ENCODE measurements at places on chromosomes 3 and 15. TPM values are rescaled to one million over a fixed set of nuclear protein-coding genes. Genes with fewer than 3 reads are reported as not detected.

DNA sequence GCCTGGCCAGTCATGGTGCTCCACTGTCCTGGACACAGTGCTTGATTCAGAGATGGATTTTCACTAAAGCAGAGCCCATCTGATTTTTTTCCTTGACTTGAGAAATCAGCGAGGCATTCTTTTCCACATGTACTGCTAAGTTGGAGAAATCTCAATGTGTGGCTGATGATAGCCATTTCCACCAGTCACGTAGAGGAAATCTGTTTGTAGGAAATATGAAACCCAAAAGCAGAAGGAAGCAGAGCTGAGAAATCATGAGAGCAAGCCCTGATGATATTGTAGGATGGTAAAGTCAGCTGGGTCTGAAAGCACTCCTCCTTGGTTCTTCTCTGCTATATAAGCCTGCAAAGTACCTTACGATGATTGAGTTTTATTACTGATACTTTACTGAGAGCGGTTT lies 1233.4 kb downstream of the ROBO2 start:
- no peaks in the 10 kb centered on the region for H3K36me3 ChIP-seq
- no peaks in the 10 kb centered on the region for H3K27me3 ChIP-seq
- no peak overlapping the region for H3K4me3 ChIP-seq
- no peak overlapping the region for H3K27ac ChIP-seq
- DNase-seq: no peak
- H3K4me1 ChIP-seq: no peaks in the 10 kb centered on the region

DNA sequence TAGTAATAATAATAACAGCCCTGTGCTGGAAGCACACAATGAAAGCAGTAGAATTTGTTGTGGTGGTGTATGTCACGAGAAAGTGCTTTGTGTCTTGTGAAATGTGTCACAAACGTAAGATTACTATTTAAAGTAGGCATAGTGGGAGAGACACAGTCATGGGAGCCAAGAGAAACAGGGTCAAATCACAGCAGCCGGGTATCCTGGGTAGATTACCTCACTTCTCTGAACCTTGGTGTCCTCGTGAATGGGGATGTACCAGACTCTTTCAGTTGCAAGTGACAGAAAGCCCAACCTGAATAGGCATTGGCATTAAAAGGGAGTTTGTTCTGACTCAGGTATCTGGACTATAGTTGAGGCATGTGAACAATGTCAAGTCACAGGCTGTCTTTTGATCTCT lies 29.1 kb upstream of the SRGAP3 start:
- DNase-seq: no peak
- H3K36me3 ChIP-seq: no peaks in the 10 kb centered on the region
- no peak overlapping the region for H3K4me3 ChIP-seq
- no peaks in the 10 kb centered on the region for H3K4me1 ChIP-seq

DNA sequence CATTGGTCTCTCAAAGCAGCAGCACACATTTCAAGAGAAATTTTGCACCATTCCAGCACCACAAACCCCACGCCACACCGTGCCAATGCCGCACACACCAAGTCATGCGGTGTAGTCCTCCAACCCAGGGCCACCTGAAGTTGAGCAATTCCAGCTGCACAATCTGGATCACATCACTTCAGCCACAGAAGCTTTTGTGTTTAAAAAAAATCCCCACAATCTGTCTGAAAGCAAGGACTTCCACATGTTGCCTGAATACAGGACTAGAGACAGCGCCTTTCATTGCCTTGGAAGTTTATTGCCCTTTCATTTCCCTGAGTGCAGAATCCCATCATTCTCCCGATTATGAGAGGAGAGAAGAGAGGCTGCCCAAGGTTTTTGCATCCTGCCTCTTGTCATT lies 175.6 kb upstream of the BCL6 start:
- no peak for DNase-seq
- no peaks in the 10 kb centered on the region for H3K27me3 ChIP-seq
- peak overlapping the region; percentile 97 for H3K27ac ChIP-seq
- no peak overlapping the region for H3K4me3 ChIP-seq

- no peak for DNase-seq
- H3K4me1 ChIP-seq: peaks cover 5% of the 10 kb centered on the region
- H3K36me3 ChIP-seq: no peaks in the 10 kb centered on the region
- no peak overlapping the region for H3K4me3 ChIP-seq
- H3K27ac ChIP-seq: no peak overlapping the region
- H3K27me3 ChIP-seq: no peaks in the 10 kb centered on the region
Observed at GRCh38 chr3:13583251-13584180, 34.6 kb downstream of the FBLN2 start.

DNA sequence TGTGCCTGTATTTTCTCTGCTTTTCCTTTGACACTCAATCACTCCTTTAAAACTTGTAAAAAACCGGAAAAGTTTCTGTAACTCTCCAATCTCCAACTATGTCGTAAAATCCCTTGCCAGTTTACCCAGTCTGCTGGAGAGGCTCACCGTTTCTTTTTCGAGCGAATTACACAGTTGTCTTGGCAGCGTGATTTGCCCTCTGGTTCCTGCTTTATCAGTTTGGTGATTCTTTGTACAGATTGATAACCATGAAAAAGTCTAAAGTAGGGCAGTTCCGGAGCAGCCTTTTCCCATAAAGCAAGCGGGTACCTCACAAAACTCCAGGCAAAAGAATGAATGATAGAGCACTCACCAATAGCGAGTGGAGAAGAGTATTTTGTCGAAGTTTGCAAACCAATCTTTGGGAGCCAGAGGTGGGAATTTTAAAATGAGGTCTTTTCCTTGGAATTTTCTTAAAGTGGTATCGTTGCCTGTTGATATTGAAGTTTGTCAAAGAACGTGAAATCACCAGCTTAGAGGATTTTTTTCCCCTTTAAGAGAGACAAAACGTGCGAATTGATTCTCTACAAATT lies at the start of gene TTC23:
Gene TTC23 (minus strand): TSS at position 312 of the 572 bp plus-strand sequence. CDS start 20,869 bp downstream, outside the sequence.
- H3K27me3 ChIP-seq: no peaks in the 10 kb centered on the region
- no peak for DNase-seq
- H3K27ac ChIP-seq: no peak within 1 kb of the TSS
- peak within 1 kb of the TSS; percentile 89 for H3K4me3 ChIP-seq
- H3K4me1 ChIP-seq: peaks cover 28% of the 10 kb centered on the region
- H3K36me3 ChIP-seq: peaks cover 4% of the 10 kb centered on the region

GRCh38 chr3:133820129-133820528 lies 14.5 kb downstream of the SRPRB start:
- no peaks in the 10 kb centered on the region for H3K27me3 ChIP-seq
- no peak for DNase-seq
- peaks cover 39% of the 10 kb centered on the region for H3K36me3 ChIP-seq
- H3K4me3 ChIP-seq: no peak overlapping the region

- no peaks in the 10 kb centered on the region for H3K4me1 ChIP-seq
- DNase-seq: no peak
- no peak overlapping the region for H3K27ac ChIP-seq
- no peak overlapping the region for H3K4me3 ChIP-seq
- H3K27me3 ChIP-seq: peaks cover 3% of the 10 kb centered on the region
- peaks cover under 1% of the 10 kb centered on the region for H3K36me3 ChIP-seq
Observed at GRCh38 chr3:25711090-25711489, 46.4 kb upstream of the TOP2B start.

- H3K36me3 ChIP-seq: no peaks in the 10 kb centered on the region
- no peak overlapping the region for H3K4me3 ChIP-seq
- H3K4me1 ChIP-seq: no peaks in the 10 kb centered on the region
- DNase-seq: no peak
Observed at GRCh38 chr3:5846261-5846660, 658.8 kb downstream of the EDEM1 start.

DNA sequence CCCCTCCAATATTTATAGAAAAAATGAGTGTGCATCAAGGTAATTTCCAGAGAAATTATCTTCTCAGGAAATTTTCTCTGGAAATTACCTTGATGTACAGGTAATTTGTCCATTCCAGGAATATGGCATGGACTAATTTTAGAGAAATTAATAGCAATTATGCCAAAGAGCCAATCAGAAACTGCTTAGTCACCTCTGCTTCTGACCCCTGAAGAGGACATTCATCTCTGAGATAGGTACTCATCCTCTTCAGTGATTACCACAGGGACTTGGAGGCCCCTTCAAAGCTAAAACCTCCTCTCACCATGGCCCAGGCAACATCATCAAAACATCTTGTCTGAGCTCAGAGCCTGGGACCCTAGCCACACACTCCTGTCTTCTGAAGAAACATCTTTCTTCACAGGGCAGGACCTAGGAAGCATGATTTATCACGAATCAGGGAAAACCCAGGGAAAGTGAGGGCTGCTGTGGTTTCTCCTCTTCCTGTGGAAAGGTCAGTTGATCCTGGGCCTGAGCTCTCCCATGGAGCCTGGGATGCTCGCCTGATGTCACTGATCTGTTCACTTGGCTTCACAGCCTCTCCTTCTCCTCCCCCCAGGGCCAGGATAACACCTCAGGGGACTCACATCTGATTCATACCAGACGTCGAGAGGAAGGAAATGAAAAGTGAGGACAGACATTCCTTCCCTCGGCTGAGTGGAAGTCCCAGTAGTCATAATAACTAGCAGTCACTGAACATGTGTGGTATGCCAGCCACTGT lies 210.5 kb downstream of the DTWD1 start:
- H3K4me3 ChIP-seq: no peak overlapping the region
- H3K4me1 ChIP-seq: no peaks in the 10 kb centered on the region
- H3K27ac ChIP-seq: no peak overlapping the region
- no peak for DNase-seq
- no peaks in the 10 kb centered on the region for H3K36me3 ChIP-seq

DNA sequence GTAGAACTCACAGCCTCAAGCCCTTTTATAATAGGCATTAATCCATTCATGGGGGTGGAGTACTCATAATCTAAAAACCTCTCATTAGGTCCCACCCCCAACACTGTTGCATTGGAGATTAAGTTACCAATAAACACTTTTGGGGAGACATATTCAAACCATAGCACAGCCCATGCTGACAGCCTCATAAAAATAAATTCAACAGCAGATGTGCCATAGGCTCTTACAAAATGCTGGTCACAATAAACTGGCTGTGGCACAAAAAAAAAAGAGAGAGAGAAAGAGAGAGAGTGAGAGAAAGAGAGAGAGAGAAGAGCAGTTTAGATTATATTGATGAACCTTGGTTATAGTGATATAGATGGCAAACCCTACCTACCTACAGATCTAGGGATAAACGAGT lies 1000.9 kb downstream of the TUSC7 start:
- H3K27me3 ChIP-seq: no peaks in the 10 kb centered on the region
- H3K27ac ChIP-seq: no peak overlapping the region
- no peaks in the 10 kb centered on the region for H3K36me3 ChIP-seq
- no peaks in the 10 kb centered on the region for H3K4me1 ChIP-seq
- DNase-seq: no peak

- H3K27ac ChIP-seq: no peak overlapping the region
- no peaks in the 10 kb centered on the region for H3K36me3 ChIP-seq
- no peaks in the 10 kb centered on the region for H3K4me1 ChIP-seq
- H3K4me3 ChIP-seq: no peak overlapping the region
Observed at GRCh38 chr3:5071061-5071460, 51.0 kb upstream of the ARL8B start.

Gene RASGRP1
- 42.7 TPM for total RNA-seq

DNA sequence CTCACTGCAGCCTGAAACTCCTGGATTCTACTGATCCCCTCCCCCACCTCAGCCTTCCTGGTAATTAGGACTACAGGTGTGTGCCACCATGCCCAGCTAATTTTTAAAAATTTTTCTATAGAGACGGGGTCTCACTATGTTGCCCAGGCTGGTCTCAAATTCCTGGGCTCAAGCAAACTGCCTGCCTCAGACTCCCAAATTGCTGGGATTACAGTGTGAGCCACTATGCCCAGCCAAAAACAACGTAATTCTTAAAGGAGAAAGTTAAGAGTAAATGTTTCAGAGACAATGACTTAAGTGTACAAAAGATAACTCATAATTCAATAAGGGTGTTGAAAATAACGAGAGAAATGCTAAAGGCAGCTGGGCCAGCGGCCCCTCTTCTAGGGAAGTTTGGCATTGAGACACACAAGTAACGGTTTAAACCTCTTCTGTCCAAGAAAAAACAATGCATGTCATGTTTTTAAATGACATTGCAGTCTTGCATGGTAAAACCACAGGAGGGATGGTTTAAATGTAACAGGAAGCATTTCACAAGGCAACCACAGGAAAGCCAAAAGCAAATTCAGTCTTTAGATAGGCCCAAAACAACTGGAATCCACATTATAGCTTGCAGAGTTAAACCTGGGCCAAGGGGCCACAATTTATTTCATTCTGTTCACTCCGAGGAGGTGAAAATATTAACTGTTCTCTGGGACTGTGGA lies 5.1 kb downstream of the PROK2 start:
- DNase-seq: no peak
- no peak overlapping the region for H3K4me3 ChIP-seq
- H3K36me3 ChIP-seq: no peaks in the 10 kb centered on the region
- no peak overlapping the region for H3K27ac ChIP-seq
- peaks cover 60% of the 10 kb centered on the region for H3K27me3 ChIP-seq

DNA sequence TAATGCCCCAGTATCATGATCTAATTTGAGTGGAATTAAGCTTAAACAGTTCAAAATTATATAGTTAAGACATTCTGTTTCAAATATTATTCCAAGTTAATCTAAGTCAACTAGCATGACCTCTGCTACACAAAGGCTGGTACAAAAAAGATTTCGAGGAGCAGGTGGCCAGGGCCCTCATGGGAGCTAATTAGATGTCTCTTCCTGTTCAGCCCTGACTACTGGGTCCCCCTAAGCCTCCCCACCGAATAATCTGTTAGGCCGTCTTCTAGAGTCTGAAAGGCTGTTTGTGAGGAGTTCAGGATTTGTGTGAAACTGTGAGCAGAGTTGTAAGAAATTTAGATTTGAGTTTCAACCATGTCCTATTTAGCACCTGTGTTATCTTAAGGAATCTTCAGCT lies 75.4 kb downstream of the PPM1L start:
- no peaks in the 10 kb centered on the region for H3K27me3 ChIP-seq
- peaks cover 2% of the 10 kb centered on the region for H3K36me3 ChIP-seq
- no peak overlapping the region for H3K4me3 ChIP-seq
- no peaks in the 10 kb centered on the region for H3K4me1 ChIP-seq

GRCh38 chr3:157948605-157949383 lies 157.4 kb downstream of the SHOX2 start:
- no peaks in the 10 kb centered on the region for H3K4me1 ChIP-seq
- no peak overlapping the region for H3K4me3 ChIP-seq

- peaks cover 77% of the 10 kb centered on the region for H3K36me3 ChIP-seq
- no peaks in the 10 kb centered on the region for H3K27me3 ChIP-seq
- peak overlapping the region; percentile 99 for H3K27ac ChIP-seq
- peaks cover 86% of the 10 kb centered on the region for H3K4me1 ChIP-seq
- DNase-seq: no peak
- H3K4me3 ChIP-seq: peak overlapping the region; percentile 59
Observed at GRCh38 chr3:30626443-30627180, 20.2 kb downstream of the TGFBR2 start.

GRCh38 chr15:31487811-31488436 lies 161.3 kb downstream of the KLF13 start:
- H3K27me3 ChIP-seq: no peaks in the 10 kb centered on the region
- no peak overlapping the region for H3K4me3 ChIP-seq
- DNase-seq: peak; percentile 43

GRCh38 chr15:63884953-63885352 lies 51.2 kb upstream of the HERC1 start:
- H3K27me3 ChIP-seq: no peaks in the 10 kb centered on the region
- H3K27ac ChIP-seq: no peak overlapping the region
- H3K4me3 ChIP-seq: no peak overlapping the region
- no peaks in the 10 kb centered on the region for H3K36me3 ChIP-seq
- no peak for DNase-seq
